ENCODE measurements at places on chromosomes 6 and 20.

- peak; percentile 93 for DNase-seq
These were observed 9.4 kb downstream of the DEFB132 start for GRCh38 chr20:266596-267562.

DNA sequence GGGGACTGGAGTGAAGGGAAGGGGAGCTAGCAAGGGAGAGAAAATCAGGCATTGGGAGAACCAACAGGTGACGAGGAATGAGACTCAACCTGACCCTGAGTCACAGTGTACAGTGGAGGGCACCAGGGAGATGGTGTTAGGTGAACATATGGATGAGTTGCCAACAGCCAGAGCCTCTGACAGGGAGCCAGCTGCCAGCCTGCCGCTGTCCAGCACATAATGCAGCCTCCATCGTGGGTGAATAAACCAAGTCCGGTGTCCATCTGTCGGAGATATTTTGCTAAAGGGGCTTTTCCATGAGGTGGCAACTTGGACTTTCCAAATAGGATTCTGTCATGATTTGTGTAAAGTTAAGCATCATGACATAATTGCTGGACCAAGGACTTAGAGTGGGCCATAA, 88.1 kb downstream of the CDH4 start:
- no peak for DNase-seq

- DNase-seq: no peak
These were observed 110.3 kb upstream of the PRSS16 start for GRCh38 chr6:27136978-27137814.

- DNase-seq: no peak
These were observed 32.3 kb upstream of the SLC23A2 start for GRCh38 chr20:5033566-5033965.

GRCh38 chr6:21019614-21020013, 485.4 kb downstream of the CDKAL1 start:
- no peak for DNase-seq

DNA sequence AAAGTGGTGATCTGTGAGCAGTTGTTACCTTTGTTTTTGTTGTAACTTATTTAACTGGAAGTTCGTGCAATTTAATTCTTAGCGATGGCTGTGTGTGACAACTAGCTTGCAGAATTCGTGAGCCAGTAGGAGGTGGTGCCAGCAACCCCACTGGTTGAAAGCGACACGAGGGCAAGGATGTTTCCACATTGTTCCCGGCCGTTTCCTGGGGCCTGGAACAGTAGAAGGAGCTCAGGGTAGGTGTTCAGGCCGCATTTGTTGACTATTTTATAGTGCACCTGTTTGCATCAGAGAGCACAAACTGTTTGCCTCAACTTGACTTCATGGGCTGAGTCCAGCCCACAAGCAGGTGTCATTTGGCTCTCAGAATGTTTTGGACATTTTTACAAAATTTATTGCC, 112.1 kb upstream of the PTPN1 start:
- DNase-seq: no peak

DNA sequence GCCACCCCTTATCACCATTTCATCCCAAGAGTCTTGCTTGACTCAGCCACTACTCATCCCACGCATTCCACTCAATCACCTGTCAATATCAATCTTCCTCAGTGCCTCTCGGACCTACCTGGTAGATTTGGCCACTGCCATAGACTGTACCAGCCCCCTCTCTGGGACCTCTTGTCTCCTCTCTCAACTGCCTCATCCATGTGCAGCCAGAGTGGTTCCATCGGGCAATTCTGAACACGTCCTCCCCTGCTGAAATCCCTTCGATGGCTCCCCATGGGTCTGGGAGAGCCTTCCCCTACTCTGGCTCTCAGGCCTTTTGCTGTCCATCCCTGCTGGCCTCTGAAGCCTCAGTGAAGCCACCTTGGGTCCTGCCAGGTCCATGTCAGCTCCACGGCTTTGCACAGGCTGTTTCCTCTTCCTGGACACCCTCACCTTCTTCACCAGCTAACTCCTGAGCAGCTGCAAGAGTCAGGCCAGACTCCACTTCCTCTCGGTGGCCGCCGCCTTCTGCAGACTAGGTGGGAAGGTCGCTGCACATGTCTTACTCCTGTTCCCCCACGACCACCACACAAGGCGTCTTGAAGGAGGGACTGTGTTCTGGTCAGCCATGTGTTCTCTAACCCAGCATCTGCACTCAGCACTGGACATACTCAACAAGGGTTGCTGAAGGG, 120.4 kb downstream of the TOX2 start:
- no peak for DNase-seq

DNA sequence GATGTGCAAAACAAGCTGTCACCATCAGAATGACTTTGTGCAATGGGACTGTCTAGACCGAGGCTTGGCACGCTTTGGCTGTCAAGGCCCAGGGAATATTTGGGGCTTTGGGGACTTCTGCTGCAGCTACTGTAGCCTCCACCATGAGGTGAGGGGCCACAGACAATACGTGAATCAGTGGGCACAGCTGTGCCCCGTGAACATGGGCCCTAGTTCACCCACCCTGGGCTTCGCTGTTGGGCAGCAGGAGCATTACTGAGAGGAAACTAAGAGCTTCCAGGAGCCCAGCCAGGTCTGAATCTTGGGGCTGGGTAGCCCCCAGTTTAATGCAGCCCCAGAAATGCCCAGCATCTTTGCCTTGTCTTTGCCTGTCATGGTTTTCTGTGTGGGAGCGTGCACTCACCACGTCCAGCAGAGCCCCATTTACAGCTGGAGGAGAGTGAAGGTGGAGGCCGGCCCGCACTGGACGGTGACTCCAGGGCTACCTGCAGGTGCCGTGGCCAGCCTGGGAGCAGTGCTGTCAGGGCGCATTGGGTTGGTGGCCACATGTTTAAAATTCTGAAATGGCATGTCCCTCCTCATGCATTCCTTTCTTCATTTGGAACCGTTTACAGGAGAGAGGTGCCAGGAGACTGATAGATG, 34.7 kb downstream of the DUSP22 start:
- no peak for DNase-seq

GRCh38 chr20:3406481-3407039, 909 bp downstream of the DNAAF9 start:
- no peak for DNase-seq

- DNase-seq: no peak
These were observed 60.1 kb upstream of the RALGAPA2 start for GRCh38 chr20:20772497-20773085.

DNA sequence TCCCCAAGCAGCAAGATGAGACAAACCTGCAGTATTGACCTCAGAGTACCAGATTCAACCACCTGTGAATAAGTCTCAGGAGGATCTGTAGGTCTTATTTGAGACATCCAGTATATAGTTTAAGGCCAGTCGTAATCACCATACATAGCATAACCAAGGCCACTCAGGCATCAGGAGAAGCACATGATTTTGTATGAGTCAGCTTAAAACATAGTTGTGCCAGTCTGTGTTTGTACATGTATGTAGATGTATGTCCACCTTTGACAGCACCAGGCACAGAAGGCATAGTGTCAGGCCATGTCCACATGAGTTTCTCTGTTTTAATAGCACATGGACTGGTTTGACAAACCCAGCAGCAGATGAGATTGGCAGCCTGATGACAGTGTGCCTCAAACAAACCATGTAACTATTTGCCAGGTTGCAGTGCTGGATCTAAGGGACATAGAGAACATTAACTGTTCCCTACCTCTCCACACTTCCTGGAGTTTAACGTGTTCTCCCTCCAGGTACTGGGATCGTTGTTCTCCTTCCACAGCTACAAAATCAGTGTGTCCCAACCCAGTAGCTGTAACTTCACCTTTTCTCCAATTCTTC, 8.6 kb upstream of the ASIP start:
- no peak for DNase-seq

- no peak for DNase-seq
These were observed 232.5 kb downstream of the TFAP2C start for GRCh38 chr20:56861590-56861989.

- DNase-seq: no peak
These were observed 15.2 kb downstream of the NPEPL1 start for GRCh38 chr20:58707770-58708169.

DNA sequence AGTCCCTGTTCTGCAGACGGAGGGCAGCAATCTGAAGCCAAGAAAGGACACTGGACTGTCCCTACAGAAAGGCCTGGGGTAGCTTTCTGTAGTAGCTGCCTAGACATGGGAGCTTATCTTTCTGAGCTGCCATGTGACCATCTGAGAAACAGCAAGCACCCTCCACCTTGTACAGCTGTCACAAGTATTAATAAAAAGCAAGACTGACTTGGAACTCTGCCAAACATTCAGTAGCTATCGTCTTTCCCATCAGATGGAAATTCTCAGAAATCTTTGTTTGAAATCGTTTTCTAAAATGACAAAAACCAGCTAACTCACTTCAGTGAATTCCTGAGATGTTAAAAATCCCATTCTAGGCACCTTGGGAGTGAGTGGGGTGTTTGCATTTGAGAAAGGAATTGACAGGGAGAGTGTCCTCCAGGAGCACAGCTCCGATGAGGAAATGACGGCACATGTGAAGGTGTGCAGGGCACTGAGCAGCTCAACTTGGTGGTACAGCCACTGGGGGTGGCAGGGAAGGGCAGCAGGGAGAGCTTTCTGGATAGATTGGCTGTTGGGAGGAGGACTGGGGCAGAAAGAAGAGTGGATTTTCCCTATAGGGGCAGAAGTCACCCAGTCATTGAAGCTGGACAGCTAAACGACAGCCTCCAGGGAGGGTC, 24.5 kb downstream of the ACSS1 start:
- no peak for DNase-seq

GRCh38 chr20:23301436-23302050, 49.0 kb upstream of the NXT1 start:
- DNase-seq: no peak

DNA sequence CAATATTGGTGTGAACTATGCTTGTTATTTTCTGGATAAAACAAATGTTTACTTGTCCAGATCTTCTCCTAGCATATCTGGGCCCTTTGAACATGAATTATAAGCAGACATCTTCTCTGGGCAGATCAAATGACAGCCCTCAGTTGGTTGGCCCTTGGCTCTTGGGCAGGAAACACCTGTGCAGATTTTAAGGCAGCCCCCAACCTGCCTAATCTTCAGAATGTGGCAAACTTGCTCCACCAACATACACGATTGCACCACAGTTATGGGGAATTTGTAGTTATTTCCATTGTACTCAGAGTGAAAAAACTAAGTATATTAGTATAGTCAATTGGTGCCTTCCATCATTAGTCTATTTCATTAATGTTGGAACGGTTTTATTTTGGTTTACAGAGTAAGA, 94.9 kb upstream of the KCNK16 start:
- no peak for DNase-seq

GRCh38 chr6:36120539-36120938, 9.8 kb upstream of the MAPK13 start:
- DNase-seq: no peak

GRCh38 chr6:107603006-107603370, 113.1 kb downstream of the SOBP start:
- DNase-seq: no peak

DNA sequence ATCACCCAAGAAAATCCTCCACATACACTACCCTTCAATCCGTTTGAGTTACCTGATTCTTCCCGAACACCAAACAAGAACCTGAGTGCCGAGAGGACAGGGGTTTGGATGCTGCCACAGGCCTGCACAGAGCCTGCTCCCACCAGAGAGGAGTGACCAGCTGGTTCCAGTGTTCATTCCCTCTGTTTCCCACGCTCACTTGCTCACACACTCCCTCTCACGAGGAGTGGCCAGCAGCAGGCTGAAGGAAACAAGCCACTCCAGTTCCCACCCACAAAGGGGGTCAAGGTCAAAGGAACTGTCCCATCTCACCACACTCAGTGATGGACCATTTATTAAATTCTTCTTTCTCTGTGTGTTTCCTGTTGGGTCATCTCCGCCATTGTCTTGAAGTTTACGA, 97.2 kb upstream of the SNX9 start:
- DNase-seq: no peak

GRCh38 chr20:60066438-60066823, 108.2 kb downstream of the CDH26 start:
- no peak for DNase-seq

- no peak for DNase-seq
These were observed 8.6 kb downstream of the AARS2 start for GRCh38 chr6:44304282-44305199.

- no peak for DNase-seq
These were observed 72.8 kb downstream of the CAP2 start for GRCh38 chr6:17466147-17466546.

DNA sequence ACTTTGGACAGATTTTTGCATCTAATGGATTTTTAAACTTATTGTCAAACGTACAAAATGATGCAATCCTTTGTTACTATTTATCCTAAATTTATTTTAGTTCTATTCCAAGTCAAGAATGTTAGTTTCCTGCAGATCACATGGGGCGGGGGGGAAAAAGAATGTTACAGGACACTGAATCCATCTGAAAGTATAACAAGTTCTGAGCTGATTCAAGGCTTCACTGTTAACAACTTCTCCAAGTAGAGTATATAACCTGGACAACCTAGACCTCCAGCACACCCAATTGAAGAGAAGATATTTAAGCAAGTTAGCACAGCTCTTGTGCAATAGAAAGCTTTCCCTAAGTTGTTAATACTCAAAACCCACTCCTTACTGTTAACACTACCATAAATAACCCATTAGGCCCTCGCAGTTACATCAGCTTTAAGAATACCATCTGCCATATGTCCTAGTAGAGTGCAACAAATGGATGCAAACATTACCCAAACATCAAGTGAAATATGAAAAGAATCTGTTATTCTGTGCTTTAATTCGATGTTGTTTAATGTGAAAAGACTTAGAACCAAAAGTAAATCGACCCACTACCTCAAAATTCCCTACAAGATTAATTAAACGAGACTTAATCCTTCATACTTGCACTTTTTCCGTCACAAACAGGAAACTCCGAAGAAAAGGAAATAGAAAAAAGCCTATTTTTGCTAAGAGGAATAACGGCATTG, 1.3 kb downstream of the SEC63 start:
- DNase-seq: no peak

- no peak for DNase-seq
These were observed 22.8 kb upstream of the FAM83C start for GRCh38 chr20:35314816-35315631.

DNA sequence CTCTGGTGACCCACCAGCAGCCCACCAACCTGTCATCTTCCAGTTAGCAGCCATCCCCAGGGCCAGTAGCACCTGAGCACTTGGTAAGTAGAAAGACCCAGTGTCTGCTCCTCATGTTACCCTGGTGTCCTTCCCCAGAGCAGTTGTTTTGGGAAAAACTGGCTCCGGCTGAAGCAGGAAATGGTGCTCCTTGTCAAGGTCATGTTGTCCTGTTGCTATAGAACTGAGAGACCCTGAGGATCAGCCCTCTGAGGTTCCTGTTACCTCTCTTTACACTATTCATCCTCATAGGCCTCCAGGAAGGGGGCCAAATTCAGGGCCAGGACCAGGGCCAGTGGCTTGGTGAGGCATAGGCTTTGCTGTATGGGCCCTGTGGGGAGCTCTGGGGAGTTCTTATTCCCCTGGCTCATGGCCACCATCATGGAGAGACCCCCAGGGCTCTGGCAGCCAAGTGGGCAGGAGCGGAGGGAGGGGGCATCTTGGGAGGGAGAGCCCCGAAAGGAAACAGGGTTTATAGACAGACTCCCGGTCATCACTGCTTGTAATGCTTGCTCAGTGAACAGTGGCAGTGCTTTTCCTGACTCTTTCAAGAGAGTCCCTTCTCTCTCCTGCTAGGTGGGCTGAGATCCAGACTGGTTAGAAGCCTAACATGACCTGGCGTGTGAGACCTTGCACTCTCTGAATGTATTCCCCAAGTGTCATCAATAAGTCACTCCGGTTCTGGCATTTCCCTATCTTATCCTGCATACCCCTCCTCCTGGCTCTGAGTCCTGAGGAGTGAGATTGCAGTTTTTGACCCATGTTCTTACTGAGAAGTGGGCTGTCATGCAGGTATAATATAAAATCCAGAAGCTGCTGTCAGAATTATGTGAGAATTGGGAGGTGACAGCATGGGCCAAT, 50.7 kb downstream of the PPARD start:
- DNase-seq: no peak
